SHP77 treated with DMSO at 0.1 percent for 48 hours (cell line): ENCODE measurements at places on chromosomes 5 and 9.

GRCh38 chr5:135221696-135222095, 177.3 kb downstream of the MACROH2A1 start:
- DNase-seq = no peak

- DNase-seq = no peak
These were observed 25.1 kb upstream of the MED10 start for GRCh38 chr5:6403416-6403815.

DNA sequence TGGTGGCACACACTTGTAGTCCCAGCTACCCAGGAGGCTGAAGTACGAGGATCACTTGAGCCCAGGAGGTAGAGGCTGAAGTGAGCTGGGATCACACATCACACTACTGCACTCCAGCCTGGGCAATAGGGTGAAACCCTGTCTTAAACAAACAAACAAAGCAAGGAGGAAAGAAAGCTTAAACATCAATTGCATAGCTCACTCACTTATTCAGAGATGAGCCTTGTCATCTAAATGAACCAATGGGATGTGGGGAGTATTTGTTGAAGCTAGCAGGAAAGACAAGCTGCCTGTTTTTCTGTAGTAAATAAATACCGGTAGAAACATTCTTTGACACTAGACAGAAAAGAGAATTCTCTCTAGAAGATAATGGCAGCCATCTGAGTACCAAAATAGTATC, 161.0 kb upstream of the SLC12A2 start:
- no peak for DNase-seq

GRCh38 chr5:137751869-137752491, 2.2 kb downstream of the HNRNPA0 start:
- DNase-seq = no peak

- DNase-seq = no peak
These were observed 13.9 kb downstream of the TNFSF8 start for GRCh38 chr9:114916481-114916880.

- DNase-seq = no peak
These were observed 103.4 kb downstream of the CFAP95 start for GRCh38 chr9:69923972-69924371.

DNA sequence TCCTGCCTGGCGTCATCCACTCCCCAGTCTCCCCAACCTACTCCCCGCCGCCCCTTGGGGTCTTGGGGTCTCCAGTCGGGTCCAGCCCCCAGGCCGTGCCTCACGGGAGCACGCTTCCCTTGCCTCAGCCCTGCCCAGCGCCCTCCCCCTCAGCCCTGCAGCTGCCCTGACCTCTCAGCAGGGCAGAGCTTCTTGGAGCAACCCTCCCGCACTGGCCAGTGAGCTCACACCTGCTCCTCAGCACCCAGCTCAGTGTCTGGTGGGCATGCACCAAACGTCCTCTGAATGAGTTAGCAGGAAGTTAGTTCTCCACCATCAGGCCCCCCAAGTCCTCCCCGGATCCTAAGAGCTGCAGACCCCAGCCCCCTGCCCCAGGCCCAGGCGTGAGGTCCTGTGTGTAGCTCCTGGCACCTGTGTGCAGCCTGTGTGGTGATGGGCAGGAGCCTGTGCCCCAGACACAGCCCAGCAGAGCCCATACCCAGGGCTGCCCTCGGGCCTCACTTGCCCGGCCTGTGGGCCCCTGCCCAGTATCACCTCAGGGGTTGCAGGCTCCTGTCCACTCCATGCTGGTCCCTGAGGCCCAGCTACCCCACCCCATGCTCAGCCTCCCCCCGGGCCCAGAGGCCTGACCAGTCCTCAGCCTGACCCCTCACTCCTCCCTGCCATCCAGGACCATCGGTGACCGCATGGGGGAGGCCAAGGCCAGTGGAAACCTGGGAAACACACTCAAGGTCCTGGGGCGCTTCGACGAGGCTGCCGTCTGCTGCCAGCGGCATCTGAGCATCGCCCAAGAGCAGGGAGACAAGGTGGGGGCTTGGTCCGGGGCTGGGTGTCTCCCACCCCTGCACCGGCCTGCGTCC, 8.2 kb downstream of the GPSM1 start:
- no peak for DNase-seq

DNA sequence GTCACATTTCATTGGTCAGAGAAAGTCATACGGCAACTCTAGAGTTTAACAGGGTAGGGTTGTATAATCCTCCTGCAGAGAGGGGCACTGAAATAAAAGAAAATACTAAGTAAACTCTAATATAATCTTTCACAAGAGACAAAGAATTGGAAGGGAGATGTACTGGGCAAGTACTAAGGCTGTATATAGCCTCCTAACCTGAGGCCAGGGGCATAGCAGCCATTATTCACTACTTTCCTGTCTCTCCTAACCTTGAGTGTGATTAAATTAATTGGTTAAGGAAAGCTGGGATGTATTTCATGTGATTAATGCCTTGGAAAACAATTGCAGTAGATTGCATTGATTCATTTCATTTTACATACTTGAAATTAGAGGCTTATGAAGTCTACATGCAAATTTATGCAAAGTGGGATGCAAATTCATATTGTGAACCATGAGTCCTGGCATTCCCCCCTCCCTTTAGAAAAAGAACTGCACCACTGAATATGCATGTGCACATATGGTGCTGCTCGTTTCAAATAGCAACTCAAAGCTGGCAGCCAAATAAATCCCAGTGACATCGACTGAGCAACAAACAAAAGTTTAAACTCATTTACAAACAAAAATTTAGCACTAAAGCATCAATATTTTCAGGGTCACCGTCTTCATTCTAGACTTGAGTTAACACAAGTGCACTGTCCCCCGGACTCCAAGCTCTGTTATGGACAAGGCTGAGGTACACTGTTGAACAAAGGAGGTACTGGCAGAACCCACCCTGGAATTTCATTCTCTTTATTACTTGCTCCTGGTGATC, 70.0 kb downstream of the DMAC1 start:
- no peak for DNase-seq

GRCh38 chr5:5372511-5372910, 50.0 kb upstream of the ICE1 start:
- no peak for DNase-seq

GRCh38 chr9:3001311-3001710, 157.4 kb upstream of the PUM3 start:
- no peak for DNase-seq

DNA sequence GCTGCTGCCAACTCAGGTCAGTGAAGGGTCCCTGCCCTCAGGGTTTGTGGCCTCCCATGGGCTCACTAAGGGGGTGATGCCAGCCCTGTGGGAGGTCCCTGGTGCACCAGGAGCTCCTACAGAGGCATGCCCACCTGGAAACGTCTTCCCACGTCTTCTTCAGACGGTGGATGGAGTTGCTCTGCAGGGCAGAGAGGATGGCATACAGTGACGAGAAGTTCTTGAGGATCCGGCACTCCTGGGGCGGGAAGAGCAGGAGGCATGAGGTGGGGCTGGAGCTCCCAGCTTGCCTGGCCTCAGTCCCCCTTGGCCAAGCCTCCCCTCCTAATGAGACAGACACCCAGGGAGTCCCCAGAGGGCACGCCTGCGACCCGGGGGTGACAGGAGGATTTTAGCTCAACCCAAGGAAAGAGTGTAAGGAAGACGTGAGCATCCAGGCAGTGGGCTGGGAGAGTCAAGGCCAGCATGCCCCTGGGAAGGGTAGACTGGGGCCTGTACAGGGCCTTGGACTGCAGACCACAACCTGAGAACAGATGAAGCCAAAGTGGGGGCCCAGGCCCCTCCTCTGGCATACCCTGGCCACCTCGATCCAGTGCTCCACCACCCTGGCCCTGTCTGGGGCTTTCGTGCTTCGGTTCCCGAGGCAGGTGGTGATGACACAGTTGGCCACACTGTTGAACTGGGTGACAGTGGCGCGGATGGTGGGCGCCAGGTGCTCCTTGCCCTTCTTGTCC, 14.4 kb downstream of the RALGDS start:
- no peak for DNase-seq

DNA sequence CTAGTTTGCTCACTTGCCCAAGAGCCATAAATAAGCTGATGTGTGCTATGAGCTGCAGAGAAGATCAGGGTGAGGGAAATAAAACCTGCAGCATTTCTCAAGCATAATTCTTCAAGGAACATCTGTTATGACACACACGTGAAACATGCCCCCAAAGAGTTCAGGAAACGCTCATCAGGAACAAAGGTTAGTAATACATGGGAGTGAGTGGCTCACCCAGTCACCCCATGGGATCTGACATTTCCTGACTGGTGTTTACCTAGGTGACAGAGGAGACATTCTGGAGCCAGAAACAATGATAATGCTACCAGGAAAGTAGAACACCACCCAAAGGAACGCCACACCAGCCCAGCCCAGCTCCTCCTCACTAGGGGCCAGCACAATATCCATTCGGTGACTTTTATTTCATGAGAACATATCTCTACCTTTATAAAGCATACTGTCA, 66.0 kb downstream of the FRMD3 start:
- DNase-seq = no peak

DNA sequence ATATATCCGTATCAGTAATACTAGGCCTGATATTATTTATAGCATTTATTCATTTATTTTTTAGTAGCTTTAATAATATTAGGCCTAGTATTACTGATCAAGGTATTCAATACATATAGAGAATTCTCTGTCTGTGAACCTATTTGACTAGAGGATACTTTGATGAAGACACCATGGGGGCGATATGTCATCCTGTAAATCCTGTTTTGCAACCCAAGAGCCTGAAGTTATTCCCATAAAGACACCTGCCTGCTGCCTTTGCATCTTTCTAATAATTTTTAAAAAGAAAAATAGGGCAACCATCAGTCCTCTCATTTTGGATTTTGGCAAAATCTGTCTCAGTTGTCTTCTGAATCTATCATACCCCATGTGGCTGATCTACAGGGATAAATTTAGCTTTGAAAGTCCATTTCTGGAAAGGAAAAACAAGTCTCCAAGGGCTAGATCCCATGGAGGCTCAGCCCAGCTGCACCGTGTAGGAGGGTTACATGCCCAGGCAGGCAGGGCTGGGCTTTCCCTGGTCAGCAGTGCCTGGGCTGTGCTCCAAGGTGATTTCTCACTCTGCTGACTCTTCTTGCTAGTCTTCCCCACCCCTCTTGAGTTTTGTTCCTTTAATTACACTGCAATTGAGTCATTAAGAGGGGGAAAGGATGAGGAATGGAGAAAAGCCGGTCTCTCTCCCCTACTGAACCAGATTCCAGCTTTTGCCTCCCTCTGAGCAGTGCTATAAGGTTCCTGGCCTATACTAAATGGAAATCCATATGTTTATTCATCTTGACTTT, 169.0 kb downstream of the TRIM32 start:
- DNase-seq = no peak
